HT1080 (cell line): ENCODE measurements at places on chromosomes 1 and 21. TPM values are rescaled to one million over a fixed set of nuclear protein-coding genes. Genes with fewer than 3 reads are reported as not detected.

Gene ETV3L
- not detected in 2 replicates for total RNA-seq

Gene CHIT1
- not detected in 2 replicates for total RNA-seq

Gene GBP2
- total RNA-seq: 2.8 and 3.7 TPM in 2 replicates

Gene RORC
- total RNA-seq: 0.03 TPM in 1 of 2 replicates, not detected in the other

Gene PRMT2
- 75.9 and 91.3 TPM in 2 replicates for total RNA-seq

- no peak for DNase-seq
Observed at GRCh38 chr1:50491142-50491541, 67.9 kb upstream of the DMRTA2 start.

GRCh38 chr1:161691846-161692245 lies 15.2 kb upstream of the FCRLA start:
- no peak for DNase-seq

DNA sequence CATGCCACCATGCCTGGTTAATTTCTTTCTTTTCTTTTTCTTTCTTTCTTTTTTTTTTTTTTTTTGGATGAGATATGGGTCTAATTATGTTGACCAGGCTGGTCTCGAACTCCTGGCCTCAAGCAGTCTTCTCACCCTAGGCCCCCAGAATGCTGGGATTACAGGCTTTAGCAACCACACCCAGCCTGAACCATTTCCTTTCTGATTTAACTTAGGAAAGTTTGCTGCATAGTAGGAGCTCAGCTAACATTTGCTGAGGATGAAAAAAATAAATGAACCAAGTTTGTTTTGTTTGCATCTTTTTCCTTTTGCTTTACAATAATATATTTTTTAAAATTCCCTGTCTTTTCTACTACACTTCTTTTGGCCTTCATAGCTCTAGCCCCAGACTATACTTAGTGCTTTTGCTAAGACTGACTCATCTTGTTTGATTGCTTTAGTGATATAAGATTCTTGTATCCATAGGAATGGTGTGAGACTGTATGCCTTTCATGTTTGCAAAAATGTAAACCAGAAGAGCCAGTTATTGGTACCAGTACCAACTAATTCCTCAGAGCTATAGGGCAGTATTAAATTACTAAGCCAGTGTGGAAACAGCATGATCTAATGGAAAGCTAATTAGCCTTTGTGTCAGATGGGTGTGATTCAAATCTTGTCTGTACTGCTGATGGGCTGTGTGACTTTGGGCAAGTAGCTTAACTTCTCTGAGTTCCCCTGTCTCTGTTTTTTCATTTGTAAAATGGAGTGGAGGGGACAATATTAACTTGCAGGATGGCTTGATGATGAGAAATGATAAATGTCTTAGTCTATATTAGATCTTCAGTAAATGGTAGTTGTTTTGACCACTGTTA lies 66.9 kb downstream of the NFIA start:
- no peak for DNase-seq

DNA sequence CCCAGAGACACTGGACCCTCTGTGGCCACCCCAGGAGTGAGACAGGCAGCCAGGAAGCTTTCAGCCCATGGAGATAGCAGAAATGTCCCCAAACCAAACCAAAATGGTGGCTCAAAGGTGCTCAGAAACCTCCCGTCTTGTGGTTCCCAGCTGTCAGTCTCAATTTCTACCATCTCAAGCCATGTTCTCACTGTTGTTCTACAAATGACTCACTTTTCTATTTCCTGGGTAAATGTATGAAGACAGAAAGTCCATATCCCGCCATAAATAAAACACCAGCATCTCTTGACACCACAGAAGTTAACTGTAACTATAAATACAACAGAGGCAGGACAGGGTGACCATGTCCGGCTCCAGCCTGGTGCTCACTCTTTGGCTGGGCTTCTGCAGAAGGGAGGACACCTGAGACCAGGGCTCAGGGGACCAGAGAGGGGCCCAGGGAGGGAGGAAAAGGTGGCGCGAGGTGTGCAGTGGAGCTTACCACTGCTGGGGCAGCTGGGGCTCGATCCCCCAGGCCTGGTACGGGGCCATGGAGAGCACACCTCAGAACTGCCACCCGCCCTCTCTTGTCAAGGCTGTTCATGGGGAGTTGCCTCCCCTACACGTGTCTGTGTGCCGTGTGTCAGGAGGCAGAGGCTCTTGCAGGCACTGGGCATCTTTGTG lies 43.6 kb downstream of the EPHB2 start:
- DNase-seq: peak; percentile 40

DNA sequence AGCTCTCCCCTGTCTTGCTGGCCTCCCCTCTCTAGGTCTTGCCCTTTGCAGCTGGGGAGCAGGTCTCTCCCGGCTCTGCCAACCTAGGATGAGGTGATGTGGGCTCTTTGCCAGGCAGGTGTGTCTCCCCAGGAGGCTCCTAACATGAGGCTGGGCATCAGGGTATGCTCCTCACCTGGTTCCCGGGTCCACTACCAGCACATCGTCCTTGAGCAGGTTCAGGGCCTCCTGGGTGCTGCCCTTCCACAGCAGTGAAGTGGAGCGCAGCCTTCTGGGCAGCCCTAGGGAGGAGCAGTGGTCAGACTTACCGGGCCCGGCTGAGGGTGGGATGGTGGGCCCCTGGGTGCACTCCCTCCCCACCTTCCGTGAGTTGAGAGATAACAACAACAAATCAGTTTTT lies 17.5 kb downstream of the LACTBL1 start:
- no peak for DNase-seq

GRCh38 chr21:44897326-44898010 lies 23.2 kb downstream of the ITGB2 start:
- no peak for DNase-seq

DNA sequence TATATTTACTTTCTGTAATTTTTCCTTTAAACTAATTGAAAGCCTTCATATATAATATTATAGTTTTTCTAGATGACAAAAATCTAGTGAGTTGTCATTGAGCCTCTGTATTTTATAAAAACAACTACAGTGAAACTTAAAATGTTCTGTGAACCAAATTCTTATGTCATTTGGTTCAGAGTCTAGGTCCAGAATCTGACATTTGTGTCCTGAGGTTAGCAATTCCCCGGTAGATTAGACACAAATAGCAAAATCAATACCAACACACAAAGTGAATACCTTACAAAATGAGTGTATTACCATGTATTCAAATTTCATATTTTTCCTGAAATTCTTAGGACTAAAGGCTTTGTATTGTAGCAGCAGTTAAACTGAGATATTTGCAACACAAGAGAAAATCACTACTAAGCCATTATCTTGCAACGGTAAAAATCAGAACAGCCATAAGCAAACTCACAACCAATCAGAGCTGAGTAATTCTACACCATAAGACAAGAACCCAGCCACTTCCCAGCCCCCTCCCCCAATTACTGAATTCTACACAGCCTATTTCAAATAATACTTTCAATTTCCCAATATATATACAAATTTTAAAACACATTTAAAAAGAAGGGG lies 573.5 kb downstream of the SMYD3 start:
- no peak for DNase-seq

GRCh38 chr1:76125473-76126219 lies 51.1 kb downstream of the ST6GALNAC3 start:
- no peak for DNase-seq

DNA sequence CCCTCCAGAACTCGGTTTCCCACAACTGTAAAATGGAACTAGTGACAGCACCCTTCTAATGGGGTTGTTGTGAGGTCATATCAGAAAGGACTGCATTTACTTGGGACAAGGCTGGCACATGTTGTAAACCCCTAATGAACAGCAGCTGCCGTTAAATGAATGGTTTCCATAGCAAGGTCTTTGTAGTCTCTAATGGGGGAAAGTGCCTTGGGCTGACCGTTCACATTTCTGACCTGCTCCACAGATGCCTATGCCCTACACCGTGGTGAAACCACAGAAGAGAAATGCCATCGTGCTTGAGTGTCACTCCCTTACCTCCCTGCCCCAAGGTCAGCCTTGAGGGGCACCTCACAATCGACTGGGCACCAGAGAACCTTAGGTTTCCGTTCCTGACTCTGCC lies 143.1 kb downstream of the ZSCAN20 start:
- DNase-seq: no peak

GRCh38 chr1:163922743-163923201 lies 601.0 kb downstream of the NUF2 start:
- DNase-seq: no peak
